Vagina (tissue), 2 donors: ENCODE measurements at places on chromosomes 16 and 17.

DNA sequence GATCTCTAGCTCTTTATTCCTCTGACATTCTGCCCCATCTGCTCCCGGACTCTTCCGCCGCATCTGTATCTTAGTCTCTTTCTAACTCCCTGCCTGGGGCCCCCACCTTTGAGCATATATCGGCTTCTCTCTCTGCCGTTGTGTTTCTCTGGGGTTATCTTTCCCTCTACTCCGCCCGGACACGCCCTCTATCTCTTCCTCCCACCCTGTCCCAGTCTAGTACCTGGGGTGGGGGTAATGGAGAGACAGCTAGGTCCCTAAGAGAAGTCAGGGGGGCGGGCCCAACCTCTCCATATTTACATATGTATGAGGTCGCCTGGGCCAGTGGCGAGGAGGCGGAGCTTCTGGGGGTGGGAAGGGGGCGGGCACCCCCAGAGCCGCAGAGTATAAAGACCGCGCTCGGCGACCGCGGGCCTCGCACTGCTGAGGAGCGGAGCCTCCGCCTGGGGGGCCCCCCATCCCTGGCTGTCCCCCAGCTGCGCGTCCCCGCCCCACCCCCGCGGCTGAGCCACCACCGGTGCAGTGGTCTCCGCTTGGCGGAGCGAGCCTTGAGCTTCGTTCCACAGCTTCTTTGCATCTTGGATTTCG lies at the start of gene ATP1B2:
Gene ATP1B2, plus strand, starts transcription at position 418 of the 588 bp plus-strand sequence. CDS start 593 bp downstream, outside the sequence.
- no peak for DNase-seq

- no peak for DNase-seq
Measured at GRCh38 chr17:40616592-40616991, 31.0 kb downstream of the SMARCE1 start.

GRCh38 chr16:88405216-88406060 lies 22.7 kb downstream of the ZNF469 start:
- no peak for DNase-seq

GRCh38 chr17:56109836-56110235 lies 43.4 kb upstream of the ANKFN1 start:
- DNase-seq: no peak

GRCh38 chr16:2969545-2970521 lies 685 bp downstream of the PAQR4 start:
- DNase-seq: no peak

DNA sequence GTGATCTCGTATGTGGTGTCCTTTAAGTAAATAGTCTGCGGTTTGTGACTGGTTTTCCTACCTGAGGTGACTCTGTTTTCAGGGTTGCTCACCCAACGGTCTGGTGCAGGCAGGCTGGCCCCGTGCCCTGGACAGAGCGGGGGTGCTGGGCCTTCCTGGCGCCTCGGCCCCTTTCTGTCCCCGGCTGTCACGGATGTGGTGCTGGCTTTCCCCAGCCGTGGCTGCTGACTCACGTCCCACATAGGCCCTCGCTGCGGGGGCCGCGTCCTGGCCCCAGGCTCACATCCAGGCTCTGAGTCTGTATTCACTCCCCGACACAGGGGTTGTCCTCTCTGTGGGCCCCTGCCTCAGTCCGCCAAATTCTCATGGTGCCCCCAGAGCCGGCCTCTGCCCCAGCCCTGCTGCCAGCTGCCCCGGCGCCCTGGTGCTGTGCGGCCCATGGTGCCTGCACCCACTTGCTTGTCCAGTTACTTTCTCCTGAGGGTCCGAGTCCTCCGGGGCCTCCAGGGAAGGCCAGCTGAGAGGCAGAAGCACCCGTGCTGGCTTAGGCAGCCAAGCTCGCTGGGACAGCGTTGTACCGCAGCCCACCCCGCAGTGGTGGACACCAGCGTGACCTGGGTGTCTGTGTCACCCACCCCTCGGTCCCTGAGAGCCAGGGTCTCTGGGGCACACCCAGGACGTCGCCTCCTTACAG lies 5.9 kb downstream of the CHMP6 start:
- no peak for DNase-seq

DNA sequence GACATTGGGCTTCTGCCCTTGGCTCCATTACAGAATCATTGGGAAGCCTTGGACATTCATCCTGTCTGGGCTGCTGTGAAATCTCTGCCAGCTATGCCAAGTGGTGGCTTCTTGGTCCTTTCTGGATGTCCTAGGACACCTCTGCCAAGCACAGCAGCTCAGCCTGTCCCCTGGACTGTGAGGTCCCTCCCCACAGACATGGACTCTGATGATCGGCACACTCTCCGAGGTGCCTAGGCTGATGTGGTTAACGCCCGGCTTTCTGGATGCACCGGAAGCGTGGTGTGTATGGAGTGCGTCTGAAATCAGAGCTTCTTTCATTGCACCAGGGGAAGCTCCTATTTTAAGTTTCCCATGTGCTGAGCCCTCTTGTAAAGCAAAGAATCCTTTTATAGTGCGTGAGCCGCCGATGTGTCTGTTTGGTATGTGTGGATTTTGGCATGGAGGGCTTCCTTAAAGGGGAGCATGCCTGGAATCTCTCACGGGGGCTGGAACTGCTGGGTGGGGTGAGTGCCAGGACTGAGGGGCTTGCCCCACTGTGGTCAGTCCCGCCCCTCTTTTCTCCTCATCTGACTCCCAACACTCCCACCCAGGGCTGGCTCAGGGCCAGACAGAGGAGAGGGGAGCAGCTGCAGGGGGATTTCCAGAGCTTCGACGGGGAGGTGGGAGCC lies 7.0 kb upstream of the ARHGAP23 start:
- DNase-seq: no peak

DNA sequence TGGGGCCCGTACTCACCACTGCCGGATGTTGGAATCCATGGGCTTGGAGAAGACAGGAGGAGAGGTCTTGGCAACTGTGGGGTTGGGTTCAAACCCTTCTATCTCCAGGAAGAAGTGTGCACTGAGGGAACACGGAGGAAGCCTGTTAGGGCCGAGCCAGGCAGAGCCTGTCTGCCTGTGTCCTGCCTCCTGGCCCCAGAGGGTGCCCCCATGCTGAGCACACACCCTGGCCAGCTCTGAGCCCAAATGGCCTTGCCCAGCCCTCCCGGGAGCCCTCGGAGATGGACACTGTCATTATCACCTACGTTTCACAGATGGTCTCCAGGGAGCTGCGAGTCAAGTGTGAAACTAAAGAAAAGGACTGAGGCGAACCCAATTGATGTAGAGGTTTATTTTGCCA lies 12.5 kb downstream of the TRPV3 start:
- DNase-seq: no peak

DNA sequence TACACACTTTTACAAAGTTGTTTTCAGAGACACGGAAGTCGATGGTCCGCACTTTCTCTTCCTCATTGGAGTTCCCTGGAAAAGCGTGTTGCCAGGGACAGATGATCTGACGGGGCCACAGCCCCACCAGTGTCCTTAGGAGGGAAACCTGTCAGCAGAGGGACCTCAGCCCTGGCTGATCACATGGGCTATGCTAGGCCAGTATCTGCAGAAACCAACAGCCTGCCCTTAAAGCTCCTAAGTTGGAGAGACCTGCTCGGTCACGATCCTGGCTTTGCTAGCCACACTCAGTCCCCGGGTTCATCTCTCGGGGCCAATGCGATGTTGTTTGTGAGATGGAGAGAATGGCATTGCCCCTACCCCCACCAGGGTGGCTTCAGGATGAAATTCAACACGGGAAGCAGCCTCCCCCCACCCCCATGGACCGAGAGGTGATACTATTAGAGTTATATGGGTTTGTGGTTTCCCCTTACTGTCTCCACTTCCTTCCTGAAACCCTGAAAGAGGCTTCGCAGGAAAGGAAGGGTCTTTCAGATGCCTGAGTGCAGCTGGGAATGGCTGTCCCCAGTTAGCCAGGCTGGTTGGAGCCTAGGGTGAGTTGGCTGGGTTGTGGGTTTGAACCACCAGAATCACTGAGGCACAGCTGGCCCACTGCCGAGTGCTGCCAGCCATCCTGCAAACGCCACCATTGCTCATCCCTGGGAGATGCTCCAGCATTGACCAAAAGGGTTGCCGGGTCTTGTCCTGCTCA lies 16.6 kb downstream of the RMI2 start:
- no peak for DNase-seq
